SK-MEL-5 (cell line): ENCODE measurements at places on chromosomes 7 and 10.

DNA sequence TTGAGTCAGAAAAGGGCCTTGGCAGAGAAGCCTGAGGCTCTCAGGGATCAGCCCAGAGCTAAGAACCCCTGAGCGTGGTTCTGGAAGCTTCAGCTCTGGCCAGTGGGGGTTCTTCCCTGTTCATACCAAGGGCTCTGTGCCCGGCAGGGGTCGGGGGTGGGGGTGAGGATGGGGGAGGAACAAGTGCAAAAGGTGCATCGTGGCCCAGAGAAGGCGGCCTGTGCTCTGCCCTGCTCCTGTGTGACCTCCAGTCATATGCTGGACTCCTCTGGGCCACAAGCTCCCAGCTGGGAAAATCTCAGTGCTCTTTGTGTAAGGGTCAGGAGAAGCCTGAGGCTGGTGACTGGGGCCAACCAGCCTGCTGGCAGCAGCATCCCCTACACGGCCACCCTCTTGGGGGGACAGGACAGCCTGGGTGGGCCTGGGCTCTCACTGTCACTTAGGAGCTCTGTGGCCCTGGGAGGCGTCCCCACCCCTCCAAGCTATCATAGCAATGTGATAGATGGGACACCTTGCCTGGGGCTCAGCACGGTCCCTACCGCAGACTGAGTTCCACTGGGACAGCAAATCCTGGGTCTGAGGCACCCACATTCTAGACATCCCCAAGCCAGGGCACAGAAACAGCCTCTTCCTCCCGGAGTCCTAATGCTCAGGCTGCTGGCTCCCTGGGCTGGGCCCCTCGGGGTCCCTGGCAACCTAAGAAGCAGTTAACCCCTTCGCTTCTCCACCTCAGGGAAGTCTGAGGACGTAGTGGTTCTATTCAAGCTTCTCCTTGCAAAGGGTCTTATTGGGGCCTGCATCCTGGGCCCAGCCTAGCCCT lies 2.5 kb downstream of the MMRN2 start:
- no peak for DNase-seq

- no peak for DNase-seq
Observed at GRCh38 chr10:94571081-94571480, 25.5 kb downstream of the HELLS start.

DNA sequence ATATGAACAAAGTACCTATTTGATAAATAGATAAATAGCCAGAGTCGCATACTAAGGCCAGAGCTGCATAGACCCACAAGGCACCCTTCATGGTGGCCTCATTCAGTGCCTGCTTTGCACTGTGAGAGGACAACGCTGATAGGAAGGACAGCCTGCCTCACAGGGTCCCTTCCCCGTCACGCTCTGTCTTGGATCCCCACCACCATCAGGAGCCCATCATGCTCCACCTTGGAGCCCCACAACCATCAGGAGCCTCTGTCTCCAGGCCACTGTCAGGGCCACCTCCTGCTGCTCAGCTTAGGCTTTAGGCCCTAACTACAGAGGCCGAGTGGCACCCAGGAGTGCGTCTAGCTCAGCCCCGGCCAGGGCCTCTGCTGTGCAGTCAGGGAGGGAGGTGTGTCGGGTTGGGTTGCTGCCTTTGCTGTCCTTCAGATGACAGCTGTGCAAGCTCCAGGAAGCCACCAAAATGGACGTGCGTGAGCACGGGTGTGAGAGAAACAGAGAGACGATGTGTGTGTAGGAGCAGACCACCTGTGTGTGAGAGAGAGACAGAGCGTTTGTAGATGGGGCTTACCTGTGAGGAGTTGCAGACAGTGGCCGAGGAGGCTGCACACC lies 516.9 kb downstream of the GLRX3 start:
- DNase-seq = no peak

GRCh38 chr10:116840389-116841075 lies 8.8 kb upstream of the ENO4 start:
- no peak for DNase-seq

- no peak for DNase-seq
Observed at GRCh38 chr10:14089556-14090292, 241.0 kb downstream of the FRMD4A start.

DNA sequence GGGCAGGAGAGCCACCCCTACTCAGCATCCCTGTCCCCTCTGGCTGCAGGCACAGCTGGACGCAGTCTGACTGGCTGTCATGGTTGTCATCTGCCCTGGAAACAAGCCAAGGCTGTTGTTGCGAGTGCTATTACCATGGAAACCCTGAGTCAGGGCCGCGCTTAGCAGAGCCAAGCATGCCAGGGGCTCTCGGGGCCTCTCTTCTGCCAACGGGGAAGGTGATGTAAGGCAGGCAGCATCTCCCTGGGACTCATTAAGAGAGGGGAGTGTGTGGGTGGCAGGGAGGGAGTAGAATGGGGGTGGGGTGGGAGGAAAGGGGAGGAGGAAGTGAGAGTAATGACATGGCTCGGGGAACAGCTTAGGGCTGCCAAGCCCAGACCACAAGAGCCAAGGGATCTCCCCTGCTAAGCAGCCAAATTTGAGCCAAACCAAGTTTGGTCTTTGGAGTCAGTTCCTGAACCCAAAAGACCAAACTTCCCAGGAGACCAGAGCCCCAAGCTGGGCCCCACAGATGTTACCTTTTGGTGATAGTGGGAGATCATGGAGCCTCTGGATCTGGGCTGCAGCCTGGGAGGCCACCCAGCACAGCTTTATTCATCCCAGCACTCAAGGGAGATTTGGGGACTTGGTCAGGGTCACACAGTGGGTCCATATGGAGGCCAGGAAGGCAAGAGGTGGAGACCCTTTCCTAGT lies 67.6 kb downstream of the TMEM130 start:
- DNase-seq = no peak

- DNase-seq = peak; percentile 8
Observed at GRCh38 chr7:115387137-115387536, 465.2 kb downstream of the MDFIC start.

DNA sequence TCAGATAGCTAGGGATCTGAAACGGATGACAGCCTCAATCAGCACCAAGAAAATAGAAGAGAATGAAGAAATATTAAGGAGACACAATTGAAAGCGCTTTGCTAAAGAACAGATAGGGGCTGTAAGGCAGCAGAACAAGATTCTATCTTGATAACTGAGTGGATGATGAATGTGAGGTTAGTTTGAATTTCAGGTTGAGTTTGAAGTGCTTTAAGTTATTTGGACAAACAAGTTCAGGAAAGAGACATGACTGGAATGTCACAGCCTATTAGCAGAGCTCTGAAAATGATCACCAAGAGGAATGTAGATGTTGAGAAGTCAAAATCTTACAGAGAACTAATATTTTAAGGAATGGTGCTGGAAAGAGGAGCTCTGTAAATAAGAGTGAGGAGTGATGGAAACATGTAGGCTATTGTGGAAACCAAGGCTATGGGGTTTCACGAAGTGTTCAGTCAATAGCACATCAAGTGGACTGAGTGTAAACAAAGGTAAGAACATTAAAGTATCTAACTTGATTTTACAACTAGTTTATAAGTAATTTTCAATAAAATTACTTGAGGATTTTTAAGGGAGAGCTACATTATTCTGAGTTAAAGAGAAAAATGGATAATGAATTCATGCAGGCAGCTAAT lies 61.6 kb downstream of the MEST start:
- DNase-seq = no peak

DNA sequence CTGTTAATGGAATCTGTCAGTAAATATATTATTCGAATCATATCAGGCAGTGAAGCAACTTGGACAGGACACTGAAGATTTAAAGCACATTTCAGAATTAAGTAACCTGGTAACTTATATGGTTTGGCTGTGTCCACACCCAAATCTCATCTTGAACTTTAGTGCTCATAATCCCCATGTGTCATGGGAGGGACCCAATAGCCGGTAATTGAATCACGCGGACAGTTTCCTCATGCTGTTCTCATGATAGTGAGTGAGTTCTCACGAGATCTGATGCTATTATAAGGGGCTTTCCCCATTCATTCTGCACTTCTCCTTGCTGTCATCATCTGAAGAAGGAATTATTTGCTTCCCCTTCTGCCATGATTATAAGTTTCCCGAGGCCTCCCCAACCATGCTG lies 83.2 kb upstream of the COL1A2 start:
- no peak for DNase-seq

DNA sequence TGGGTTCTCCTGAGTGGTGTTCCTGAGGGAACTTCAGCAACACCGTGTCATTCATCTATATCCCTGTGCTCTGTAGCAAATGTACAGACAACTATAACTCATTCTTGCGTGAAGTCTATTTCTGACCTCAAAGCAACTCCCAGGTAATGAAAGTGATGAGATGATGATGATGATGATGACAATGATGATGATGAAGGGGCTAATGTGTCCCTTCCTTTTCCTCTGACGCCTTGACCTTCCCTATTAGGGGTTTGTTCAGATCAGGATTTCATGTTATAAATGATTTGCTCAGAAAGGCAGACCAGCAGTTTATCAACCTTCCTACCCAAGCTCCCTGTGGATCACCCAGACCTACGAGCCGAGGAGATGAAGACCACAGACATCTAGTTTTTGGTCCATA lies 136.9 kb downstream of the FGFR2 start:
- no peak for DNase-seq

DNA sequence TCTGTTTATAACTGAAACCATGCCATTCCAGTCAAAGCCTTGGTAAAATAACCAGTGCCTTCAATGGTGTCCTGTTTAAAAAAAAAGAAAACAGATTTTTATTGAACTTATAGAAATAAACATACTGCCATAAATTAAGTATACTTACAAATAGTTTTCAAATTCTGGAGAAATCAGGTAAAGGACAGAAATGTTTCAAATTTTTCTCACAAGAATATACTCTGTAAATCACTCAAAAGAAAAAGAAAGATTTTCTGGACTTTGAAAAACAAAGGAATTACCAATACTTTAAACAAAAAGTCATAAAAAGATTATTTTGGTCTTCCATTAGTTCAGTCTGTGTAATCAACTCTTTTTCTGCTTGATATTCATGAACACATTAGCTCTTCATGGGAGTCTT lies 23.9 kb downstream of the MRPL32 start:
- DNase-seq = no peak

DNA sequence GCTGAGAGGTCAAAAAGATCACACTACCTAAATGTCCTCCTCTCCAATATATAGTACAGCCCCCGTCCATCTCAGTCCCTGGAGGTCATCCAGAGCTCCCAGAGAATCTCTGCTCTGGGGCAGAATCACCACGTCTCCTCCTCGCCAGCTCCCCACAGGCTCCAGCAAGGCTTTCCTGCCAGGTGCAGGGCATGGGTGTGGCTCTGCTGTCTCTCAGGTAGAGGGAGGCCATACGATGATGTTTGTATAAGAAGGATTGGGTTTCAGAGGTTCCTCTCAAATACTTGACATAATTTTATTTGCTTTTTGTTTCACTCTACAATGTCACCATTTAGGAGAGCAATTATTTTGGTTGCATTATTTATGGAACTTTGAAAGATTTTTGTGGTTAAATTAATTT lies 98.3 kb upstream of the PRSS58 start:
- no peak for DNase-seq

DNA sequence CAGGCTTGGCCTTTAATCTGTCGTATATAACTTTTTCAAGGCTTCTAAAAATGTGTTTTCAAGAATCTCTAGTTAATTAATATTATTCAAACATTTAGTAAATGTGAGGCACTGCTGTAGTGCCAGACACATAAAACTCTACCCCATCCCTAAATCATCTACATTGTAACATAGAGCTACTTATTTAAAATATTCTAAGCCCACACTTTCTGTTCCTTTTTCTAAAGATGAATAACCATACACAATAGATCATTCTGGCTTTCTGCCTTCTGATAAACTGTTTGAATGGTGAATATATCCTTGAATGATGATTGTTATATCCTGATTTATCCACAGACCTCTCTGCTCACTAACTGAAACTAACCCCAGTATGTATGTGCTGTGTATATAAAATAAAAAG lies 41.4 kb downstream of the BRAF start:
- no peak for DNase-seq

DNA sequence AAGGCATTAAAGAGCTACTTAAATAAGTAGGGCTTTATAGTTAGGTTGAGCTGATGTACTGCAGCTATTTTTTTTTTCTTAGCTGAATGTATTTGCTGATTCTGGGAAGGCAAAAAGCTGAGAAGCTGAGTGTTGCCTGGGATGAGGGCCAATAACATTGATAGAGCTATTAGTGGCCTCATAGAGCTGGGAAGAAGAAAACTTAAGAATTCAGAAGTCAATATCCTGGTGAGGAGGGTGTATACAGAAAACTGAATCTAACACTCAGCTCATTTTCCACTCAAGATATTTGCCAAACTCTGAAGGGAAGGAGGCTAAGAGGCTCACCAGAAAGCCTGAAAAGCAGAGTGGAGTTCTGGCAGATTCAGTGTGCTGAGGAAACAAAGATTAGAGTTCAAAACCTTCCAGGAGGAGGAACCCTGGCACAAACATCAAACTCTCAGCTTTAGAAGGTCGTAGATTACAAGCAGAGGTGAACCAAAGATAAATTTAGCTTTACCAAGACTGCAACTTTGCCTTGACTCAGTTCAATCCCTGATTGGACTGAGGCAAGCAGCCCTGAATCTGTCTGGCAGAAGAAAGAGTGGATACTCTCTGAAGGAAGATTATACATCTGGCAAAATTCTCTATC lies 11.3 kb downstream of the PPP1R3C start:
- DNase-seq = no peak

DNA sequence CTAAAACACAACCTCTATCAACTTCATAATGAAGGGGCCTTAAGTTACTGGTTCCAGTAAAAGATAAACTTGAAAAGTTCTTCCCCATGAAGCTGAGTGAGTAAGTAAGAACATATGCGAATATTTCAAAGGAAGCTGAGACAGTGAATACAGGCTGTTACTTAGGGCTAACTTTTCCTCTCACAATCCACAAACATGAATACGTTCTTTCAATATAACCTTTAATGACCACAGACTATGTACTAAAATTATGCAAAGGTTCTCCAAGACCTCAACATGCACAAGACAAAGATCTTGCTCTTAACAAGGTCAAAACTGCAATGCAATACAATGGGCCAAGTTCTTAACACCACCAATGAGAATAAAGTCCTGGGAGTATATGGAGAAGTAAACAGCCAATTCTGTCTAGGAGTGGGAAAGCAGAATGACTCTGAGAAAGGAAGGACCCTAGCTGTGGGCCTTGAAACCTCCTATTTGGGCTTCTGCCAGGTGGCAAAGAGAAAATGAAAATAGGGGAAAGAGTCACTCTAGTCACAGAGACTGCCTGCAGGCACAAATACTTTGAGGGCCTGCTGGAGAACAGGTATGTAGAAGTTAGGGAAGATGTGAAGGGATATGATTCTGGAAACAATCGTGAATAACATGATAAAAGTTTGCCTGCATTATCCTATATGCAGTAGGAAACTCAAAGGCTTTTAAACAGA lies 43.7 kb downstream of the OSBPL3 start:
- peak; percentile 12 for DNase-seq

DNA sequence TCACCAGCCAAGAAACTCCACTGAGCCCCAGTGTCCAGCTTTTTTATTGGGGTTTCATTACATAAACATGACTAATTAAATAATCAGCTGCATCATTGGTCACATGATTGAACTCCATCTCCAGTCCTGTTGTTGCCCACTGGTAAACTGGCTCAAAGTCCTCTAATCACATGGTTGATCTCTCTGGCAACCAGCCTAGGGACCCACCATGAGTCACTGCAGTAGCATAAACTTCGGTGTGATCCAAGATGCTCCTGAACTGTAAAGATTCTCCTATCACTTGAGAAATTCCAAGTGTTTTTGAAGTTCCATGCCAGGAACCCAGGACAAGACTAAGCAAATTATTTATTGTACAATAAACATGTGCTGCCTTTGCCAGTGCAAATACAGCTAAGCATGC lies 130.4 kb upstream of the AUTS2 start:
- DNase-seq = no peak

GRCh38 chr7:123811056-123811455 lies 33.9 kb upstream of the HYAL4 start:
- DNase-seq = no peak

GRCh38 chr7:29237489-29237888 lies 42.9 kb downstream of the CHN2 start:
- no peak for DNase-seq
